Daoy (cell line): ENCODE measurements at places on chromosomes 6 and 20.

GRCh38 chr6:11653028-11653583, 115.6 kb downstream of the TMEM170B start:
- DNase-seq: peak; percentile 91

- no peak for DNase-seq
Measured at GRCh38 chr6:33627876-33628275, 6.8 kb downstream of the ITPR3 start.

DNA sequence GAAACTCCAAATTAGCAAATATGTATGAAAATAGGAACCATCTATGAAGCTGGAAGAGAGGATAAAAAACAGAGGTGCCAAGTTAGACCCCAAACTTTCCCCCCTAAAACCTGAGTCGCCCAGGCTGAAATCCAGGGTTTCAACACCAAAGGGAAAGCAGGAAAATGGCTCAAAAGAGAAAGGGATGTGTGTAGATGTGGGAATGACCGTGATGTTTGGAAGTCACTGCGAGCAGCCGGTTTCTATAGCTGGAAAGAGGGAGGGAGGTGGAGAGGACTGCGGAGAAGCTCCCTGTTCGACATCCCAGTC, 4.5 kb downstream of the RING1 start:
- DNase-seq: no peak

- no peak for DNase-seq
Measured at GRCh38 chr6:36826520-36827227, 12.6 kb downstream of the CPNE5 start.

GRCh38 chr20:45949542-45950329, 15.3 kb downstream of the PCIF1 start:
- no peak for DNase-seq

GRCh38 chr20:51375561-51375960, 167.0 kb downstream of the NFATC2 start:
- DNase-seq: no peak

- no peak for DNase-seq
Measured at GRCh38 chr6:35209622-35210247, 4.0 kb upstream of the SCUBE3 start.

DNA sequence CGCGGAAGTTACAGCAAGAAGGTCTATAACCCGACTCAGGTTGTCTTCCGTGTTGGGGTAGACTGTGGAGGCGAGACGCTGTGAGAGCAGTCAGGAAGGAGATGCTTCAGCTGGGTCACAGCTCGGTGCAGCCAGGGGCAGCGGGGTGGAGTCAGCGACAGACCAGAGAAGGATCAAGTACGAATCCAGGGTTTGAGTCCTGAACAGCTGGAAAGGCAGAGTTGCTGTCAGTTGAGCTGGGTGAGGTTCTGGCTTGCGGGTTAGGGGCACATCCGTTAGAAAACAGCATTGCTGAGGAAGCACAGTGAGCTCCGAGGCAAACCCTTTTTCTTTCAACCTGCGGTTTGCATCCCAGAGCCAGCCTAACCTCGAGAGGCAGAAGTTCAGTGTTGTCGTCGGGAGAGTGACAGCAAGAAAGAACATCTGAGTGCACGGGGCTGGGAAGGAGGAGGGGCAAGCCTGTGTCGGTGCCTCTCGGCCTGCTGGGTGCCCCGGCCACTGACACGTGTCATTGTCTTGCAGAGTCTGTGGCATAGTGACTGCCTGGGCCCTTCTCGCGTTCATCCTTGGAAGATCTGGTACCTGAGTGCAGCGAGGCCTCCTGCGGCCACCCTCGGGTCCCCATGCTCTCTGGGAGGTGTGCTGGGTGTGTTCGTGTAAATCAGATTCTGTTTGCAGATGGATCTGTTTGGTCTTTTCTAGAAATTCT, 20.0 kb downstream of the PNLDC1 start:
- DNase-seq: no peak

GRCh38 chr20:24787071-24787470, 162.0 kb upstream of the CST7 start:
- DNase-seq: no peak

GRCh38 chr6:90160013-90160412, 136.6 kb downstream of the BACH2 start:
- no peak for DNase-seq

DNA sequence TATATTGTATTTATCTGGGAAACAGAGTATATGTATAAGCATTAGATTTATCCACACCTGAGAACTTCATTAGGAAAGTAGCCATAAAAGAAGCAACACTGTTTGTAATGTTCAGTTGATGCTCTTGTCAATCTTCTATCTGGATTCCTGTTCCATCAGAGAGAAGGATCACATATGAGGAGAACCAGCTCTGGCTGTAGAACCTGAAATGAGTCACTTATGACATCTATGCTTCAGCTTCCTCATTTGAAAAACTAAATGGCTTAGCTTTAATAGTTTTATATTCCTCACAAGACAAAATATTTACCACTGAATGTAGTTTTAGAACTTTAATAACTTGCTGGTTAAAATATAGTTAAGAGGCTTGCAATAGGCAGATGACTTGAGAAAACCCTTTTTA, 144.7 kb downstream of the TASP1 start:
- DNase-seq: no peak

- DNase-seq: peak; percentile 30
Measured at GRCh38 chr20:52959125-52959524, 13.0 kb upstream of the TSHZ2 start.
